ENCODE measurements at places on chromosomes 3 and 15. TPM values are rescaled to one million over a fixed set of nuclear protein-coding genes. Genes with fewer than 3 reads are reported as not detected.
A peak's percentile ranks its signal among the peaks of the same experiment; 100 is the strongest.

- no peak for DNase-seq
Measured at GRCh38 chr3:186633481-186633880, 6.7 kb upstream of the FETUB start.

DNA sequence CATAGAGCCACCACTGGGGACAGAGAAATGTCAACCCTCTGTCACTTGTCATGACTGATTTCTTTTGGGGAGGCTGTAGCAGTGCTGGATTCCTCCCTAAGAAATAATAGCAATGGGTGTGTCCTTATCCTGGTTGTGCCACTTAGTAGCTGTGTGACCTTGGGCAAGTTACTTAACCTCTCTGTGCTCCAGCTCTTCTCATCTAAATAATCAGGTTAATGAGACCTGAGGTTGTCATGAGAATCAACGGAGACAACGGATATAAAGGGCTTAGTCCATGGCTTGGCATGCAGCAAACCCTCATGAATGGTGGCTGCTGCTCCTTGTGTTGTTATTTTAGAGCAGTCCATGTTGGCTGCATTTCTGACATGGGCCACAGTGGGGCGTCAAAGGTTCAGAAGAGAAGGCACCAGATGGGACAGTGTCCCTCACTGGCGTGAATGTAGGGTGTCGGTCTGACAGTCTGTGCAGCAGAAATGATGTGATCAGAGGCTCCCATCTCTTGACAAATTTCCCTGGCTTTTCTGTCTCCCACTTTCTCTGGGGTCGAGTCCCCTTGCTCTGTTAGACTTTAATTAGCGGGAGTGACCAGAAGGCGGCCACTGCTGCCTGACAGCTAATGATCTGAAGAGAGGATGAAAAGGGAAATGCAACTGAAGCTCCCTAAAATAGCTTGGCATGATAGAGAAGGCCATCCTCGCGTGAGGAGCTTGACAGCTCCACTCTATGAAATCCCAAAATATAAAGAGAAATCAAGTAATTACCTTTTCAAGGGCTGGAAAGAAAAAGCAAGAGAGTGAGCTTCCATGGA is 209.4 kb downstream of the CADPS start:
- peak; percentile 40 for DNase-seq

DNA sequence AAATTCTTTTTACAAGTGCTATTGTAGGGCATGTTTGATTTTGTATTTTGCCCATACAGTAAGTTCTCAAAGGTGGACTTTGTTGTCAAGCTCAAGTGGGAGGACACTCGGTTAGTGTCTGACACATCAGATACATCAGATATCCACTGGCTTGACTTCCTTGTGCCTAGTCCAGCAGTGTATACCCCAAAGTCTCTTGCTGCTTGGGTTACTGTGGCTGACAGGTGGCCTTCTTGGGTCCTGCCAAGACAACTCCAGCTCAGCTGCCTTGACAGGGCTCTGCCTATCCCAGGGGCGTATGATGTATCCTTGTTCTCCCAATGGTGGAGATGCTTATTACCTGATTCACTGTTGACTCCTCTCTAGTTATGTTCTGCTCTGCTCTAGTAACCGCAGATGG is 214.9 kb downstream of the CBLB start:
- no peak for DNase-seq

- DNase-seq, result no peak
Measured at GRCh38 chr3:37558580-37558979, 303.1 kb upstream of the CTDSPL start.

GRCh38 chr3:52649461-52650210 is 36.1 kb downstream of the PBRM1 start:
- DNase-seq, result no peak

- DNase-seq, result no peak
Measured at GRCh38 chr3:46321461-46322104, 32.3 kb upstream of the CCR2 start.

- DNase-seq, result no peak
Measured at GRCh38 chr3:46372492-46373359, 2.0 kb downstream of the CCR5 start.

GRCh38 chr15:85380812-85381642 is 624 bp downstream of the AKAP13 start:
- peak; percentile 62 for DNase-seq

GRCh38 chr15:51585986-51586385 is 36.6 kb downstream of the DMXL2 start:
- no peak for DNase-seq

- peak; percentile 8 for DNase-seq
Measured at GRCh38 chr3:173663696-173664111, 266.2 kb downstream of the NLGN1 start.

- peak; percentile 24 for DNase-seq
Measured at GRCh38 chr15:65377976-65378366, at the start of gene IGDCC3. Gene IGDCC3, minus strand, starts transcription at chr15:65378002. Its CDS starts 214 bp downstream, at chr15:65377788.

GRCh38 chr15:58490086-58490887 is 58.5 kb downstream of the LIPC start:
- DNase-seq, result no peak

GRCh38 chr3:9201266-9201665 is 48.2 kb downstream of the SRGAP3 start:
- peak; percentile 80 for DNase-seq

DNA sequence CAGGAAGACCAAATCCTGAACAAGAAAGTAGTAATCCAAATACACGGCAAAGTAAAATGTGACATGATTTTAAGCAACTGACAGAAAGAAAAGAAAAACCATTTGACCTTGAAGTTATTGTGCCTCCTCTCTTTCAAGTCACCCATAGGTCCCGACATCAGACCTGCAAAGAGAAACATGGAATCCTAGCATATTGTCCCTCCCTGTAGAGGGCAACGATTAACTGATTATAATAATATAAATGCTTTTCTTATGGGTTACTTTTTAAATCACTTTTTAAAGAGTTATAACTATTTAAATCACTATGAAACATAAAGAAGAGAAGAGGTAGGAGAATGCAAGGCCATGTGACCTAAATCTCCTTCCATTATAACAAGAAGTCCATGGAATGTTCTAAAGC is 143.2 kb upstream of the LIPC start:
- DNase-seq, result no peak

- DNase-seq, result no peak
Measured at GRCh38 chr3:155560594-155560993, 184.3 kb downstream of the PLCH1 start.

DNA sequence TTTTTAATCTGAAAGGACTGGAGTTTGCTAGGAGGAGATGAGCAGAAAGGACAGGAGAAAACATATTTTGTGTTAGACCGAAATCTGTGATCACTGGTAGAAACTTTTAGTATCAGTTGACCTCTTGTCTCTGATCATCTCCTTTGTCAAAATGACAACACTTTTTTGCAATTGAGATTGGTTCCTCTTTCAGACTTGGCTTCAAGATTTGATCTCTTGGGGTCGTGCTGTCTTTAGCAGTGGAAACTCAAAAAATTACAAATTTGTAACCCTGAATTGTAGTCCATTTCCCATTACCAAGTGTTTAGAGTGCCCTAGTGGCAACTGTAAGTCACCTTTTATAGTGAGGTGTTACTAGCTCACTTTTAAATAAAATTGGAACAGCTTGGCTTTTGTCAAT is 107.4 kb downstream of the KLHL25 start:
- no peak for DNase-seq

Gene MNS1
- polyA plus RNA-seq, result 5.1 TPM

Gene NAALADL2
- polyA plus RNA-seq, result 5.5 TPM

Gene OGG1
- 33.1 TPM for polyA plus RNA-seq

All from hindlimb muscle (tissue), 1 donor.